ENCODE measurements at places on chromosomes 1 and 21.

GRCh38 chr1:198253668-198254067, 96.9 kb downstream of the NEK7 start:
- no peak for DNase-seq

DNA sequence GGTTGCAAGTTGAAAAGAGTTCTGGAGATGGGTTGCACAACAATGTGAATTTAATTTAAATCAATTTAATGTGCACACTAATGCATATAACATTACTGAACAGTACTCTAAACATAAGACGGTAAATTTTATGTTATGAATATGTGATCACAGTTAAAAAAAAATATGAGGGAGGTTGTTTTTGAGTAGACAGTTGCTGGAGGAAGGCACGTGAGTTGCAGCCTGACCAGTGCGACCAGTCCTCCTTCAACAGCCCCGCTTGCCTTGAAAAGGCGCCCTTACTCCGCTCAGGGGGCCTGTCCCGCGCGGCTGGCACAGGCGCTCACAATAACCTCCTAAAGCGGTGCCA, 322 bp upstream of the OLIG1 start:
- DNase-seq: no peak

GRCh38 chr1:88647249-88647645, 36.8 kb upstream of the PKN2 start:
- DNase-seq: peak; percentile 27

DNA sequence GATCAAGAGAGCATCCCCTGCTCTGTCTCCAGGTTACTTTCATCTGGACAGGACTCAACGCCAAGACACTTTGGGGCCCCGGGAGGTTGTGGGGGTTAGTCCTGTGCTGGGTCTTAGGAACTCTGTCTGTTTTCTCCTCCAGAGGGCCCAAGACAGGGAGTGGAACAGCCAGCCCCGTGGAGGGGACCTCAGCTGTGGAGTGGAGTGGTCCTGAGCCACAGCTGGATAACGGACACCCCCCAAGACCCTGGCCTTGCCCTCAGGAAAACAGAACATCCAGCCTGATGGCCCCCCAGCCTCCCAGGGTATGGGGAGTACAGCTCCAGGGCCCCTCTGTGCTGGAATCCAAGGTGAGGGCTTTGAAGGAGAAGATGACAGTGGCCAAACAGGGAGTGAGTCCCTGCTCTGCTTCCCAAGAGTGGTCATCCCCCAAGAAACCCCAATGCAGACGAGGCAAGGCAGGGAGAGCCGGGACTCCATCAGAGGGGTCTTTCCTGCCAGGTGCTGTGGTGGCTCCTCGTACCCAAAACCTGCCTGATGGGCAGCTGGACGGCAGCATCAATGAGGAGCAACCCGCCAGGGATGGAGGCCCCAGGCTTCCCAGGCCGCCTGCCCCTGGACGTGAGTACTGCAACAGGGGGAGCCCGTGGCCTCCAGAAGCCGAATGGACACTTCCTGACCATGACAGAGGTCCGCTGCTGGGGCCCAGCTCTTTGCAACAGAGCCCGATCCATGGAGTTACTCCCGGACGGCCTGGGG, 3.5 kb downstream of the KIAA1614 start:
- no peak for DNase-seq

GRCh38 chr1:27601771-27602461, 2.0 kb downstream of the AHDC1 start:
- DNase-seq: no peak

DNA sequence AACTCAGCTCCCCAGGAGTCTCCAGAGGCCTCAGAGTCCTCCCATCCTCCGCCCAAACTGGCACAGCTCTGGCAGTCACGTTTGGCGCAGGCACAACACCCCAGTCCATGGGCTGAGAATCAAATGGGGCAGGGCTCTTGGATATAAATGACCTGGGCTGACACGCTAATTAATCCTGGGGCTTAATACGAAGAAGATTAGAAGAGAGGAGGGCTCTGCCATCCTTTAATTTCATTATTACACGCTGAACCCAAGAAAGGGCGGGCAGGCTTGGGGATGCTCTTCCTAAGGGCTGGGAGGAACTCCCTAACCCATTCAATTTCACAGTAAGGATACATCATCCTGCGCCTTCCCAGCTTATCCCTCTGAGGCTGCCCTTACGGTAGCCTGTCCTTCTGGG, 2.4 kb downstream of the GRIK3 start:
- DNase-seq: no peak

DNA sequence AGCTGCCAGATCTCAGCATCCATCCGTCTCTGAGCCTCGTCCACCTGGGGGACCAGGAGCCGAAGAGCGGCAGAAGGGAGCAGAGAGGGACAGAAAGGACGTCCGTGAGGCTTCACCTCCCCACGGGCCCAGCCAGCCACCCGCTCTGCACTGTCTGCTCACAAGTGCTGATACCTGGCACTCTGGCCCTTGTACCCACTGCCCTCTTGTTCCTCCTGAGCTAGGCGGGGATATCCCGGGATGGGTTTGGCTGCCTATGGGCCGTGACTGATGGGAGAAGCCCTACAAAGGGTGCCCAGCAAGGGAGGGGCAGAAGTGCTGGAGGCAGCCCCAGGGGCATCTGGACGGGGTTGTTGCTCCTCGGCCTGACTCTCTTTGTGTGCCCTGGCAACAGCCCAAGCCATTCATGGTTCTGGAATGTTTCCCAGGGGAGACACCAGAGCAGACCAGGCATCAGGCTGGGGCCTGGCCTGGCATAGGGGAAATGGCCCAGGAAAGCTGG, 57.6 kb downstream of the LDLRAD2 start:
- peak; percentile 54 for DNase-seq

GRCh38 chr1:236302941-236303340, 21.2 kb upstream of the ERO1B start:
- DNase-seq: no peak

DNA sequence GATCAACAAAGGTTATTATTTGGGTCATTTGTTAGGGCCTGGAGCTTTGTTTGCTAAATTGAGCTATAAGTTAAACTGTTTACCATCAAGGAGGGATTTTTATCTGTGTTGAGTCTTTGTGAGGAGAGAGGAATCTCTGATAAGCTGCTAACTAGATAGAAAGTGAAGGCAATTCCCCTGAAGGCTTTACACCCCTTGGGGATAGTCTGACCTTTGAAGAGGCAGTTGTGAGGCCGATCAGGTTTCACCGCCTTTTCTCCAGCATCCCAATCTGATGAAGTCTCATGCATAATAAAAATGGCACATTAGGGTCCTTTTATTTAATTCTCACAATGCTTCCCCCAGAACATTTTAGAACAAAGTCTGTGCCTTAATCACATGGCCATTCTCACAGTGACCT, 21.8 kb downstream of the C1orf21 start:
- DNase-seq: no peak

- no peak for DNase-seq
Measured at GRCh38 chr1:97207868-97208267, 486.3 kb downstream of the PTBP2 start.

GRCh38 chr1:50095716-50096115, 13.0 kb upstream of the ELAVL4 start:
- no peak for DNase-seq

DNA sequence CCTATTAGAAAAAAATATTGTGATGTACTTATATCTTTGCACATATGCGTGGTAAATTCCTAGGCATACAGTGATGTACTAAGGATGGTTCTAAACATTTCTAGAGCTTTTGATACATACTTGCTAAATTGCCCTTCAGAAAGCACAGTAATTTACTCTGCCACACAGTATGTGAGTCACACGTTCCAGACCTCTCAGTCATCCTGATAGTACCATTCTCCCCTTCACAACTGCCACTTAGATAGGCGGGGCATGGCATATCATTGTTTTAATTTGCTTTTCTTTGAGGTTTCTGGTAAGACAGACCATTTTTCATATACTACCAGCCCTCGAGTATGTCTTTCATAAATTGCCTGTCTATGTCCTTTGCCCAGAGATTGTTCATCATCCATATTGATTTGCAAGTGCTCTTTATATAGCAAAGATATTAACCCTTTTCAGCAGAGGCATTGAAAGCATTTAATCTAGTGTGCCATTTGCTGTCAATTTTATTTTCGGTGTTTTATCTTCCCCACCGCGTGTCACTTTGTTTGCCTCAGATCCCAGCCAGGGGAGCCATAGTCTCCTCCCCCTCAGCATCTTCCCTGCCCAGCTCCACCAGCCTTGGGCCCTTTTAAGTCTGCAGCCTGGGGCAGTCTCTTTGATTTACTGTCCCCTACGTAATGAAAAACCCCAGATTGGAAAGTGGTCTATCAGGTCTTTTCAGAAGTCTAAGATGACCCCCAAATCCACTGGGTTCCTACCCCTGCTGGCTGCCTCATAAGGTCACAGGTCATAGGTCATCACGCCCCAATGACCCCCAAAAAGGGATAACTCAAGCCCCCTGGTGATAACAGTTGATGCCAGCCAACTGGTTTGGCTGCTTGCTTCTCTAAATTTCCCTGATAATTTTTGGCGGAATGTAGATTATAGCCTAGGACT, 11.8 kb upstream of the PAX7 start:
- peak; percentile 86 for DNase-seq

DNA sequence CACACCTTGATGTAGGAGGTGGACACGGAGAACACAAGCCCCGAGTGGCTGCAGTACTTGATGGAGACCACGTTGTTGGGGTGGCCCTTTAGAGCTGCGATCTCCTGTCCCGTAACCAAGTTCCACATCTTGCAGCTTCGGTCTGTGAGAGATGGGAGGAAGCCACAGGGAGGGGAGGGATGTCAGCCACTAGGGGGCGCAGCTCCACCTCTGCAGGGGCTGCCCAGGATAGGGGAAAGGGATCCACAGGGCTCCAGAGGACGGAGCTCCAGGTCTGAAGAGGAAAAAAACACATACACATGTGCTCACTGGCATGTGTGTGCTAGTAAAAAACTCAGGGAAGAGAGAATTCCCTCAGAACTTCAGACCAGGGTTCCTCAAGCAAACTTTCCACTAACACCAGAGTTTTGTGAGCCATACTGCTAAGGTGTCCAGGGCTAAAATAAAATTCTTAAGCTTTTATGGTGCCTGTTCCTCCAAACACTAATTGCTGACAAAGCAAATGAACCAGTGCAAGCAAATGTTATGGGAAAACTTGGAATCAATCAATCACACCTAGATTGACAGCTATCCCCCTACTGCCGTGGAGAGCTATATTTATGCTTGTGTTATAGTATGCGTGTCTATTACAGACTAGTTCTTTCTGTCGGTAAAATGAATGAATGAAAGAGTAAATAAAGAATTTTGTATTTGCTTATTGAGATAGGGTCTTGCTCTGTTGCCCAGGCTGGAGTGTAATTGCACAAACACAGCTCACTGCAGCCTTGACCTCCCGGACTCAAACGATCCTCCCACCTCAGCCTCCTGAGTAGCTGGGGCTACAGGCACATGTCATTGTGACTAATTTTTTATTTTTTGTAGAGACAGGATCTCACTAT, 43.7 kb downstream of the KIF21B start:
- no peak for DNase-seq

DNA sequence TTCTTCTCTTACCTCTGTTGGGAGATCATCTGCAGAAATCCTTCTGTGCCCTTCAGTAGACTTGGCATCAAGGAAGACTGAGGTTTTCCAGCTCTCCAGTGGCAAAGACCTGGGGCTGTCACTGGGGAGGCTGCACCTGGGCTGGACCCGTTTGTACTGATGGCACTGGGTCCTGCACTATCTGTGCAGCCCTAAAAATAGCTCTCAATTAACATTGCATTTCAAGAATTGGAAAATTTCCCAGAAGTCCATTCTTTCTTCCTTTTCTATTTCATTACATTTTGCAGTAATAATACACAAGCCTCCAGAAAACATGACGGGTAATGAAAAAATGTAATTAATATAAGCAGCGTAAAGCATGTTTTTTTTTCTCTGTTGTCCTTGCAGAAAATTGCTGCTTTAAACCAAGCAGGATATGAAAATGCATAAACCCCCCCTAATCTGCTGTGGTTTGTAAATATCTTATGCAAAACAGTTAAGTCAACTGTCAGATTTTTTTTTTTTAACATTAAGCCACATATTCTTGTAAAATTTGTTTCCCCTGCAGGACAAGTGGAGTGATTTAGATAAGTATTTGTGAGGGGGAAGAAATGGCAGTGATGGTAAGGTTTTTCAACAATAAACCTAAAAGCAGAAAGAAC, 64.9 kb downstream of the LMO4 start:
- no peak for DNase-seq

DNA sequence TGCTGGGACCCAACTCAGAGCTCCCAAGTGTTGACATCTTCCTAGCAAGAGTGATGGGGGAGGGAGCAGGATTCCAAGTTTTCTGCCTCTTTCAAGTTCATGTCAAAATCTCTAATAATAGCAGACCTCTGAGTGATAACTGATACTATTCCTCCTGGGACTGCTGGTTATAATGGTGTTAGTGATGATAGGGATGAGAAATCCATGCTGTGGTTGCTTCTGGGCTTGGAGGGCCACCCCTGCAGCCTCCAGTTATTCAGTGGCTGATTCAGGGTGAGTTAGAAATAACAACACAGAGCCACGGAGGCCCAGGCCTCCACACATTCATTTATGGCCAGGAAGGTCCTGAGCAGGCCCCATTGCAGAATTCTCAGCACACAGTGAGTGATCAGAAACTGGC, 40.6 kb upstream of the ARTN start:
- DNase-seq: no peak

DNA sequence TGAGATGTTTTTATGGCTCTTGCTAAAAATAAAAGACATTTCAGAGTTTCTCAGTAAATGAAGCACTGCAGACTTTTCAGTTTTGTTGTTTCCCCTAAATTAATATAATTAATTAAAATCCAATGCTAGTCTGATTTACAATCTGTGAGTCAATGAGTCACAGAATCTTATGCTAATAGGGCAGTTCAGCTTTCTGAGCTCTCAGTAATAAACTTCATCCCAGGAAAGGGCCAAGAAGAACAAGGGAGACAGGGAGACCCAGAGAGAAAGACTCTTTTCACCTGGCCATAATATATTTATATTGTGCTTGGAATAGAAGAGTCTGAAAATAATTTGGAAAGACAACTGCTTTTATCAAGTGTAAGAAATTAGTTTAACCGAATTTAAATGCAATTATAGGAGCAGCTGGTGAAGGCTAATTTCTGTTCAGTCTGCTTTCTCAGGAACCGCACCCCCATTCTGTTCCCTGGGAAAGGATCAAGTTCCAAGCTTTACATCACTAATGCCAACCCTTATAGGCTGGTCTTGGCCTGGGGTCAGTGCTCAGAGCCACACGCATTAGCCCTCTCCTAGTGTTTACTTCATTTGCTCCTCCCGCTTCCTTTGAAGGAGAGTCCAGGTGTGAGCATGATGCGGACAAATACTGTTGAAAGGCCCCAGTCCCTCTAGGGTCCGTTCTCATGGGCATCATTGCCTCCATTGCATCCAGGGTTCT, 145.6 kb downstream of the ZBTB18 start:
- DNase-seq: no peak

DNA sequence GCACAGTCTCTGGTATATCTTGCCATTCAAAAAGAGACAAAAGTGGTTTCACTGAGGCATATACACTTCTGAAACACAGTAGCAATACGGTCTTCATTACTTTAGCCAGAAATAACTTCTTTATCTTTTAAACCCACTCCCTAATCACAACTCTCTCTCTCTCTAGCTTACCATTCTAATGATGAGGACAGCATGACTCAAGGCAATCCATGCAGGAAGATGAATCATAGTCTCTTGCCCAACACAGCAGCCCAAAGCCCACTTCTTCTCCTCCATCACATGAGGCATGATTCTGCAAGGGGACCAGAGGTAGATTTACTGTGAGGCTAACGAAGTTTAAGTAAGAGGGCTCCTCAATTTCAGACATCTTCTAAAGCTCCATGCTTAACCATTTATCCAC, 285.0 kb upstream of the NR5A2 start:
- peak; percentile 9 for DNase-seq
